ENCODE measurements at places on chromosomes 6 and 20. TPM values are rescaled to one million over a fixed set of nuclear protein-coding genes. Genes with fewer than 3 reads are reported as not detected.

DNA sequence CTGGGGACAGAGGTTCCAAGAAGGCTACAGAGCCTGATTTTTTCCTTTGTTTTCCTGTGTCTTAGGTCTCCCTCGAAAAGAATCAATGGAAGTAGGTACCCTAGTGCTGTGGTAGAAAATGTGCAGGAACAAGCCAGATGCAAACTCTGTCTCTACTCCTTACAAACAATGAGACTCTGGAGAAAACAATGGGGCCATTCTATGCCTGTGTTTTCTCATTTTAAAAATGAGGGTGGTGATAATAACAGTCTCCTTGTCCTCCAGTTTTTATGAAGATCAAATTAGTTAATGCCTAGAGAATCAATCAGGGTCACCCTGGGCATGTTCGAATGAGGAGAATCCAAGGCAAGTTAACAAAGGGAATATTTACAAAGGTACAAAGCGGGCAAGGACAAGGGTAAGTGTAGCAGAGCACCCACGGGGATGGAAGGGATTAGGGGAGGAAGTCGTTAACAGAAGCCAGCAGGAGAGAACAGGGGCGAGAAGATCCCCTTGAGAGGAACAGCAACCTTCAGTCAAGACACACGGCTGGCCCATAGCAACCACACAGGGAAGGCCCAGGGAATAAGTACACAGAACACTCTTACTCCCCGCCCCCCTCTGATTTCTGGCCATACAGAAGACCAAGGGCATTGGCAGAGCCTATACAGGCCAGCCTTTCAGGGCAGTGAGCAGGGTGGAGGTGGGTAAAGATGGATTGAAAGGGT, 342.8 kb downstream of the PTPRT start:
- no peak for DNase-seq

DNA sequence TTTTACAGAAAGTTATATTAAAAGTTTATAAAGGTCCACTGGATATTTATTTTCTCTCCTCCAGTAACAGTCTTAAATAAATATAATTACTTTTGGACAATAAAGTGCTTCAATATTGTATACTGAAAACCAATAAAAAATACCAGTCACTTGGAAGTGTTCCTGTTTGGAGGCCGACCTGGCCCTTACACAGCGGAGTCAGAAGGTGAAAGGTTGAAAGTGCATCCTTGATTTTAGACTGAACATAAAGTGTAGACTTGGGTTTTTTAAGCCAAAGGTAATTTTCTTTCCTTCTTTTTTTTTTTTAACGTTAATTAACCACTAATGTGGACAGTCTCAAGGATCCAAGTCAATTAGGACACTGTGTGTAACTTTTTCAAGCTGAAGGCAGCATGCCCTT, 152.3 kb upstream of the TBX18 start:
- DNase-seq: no peak

DNA sequence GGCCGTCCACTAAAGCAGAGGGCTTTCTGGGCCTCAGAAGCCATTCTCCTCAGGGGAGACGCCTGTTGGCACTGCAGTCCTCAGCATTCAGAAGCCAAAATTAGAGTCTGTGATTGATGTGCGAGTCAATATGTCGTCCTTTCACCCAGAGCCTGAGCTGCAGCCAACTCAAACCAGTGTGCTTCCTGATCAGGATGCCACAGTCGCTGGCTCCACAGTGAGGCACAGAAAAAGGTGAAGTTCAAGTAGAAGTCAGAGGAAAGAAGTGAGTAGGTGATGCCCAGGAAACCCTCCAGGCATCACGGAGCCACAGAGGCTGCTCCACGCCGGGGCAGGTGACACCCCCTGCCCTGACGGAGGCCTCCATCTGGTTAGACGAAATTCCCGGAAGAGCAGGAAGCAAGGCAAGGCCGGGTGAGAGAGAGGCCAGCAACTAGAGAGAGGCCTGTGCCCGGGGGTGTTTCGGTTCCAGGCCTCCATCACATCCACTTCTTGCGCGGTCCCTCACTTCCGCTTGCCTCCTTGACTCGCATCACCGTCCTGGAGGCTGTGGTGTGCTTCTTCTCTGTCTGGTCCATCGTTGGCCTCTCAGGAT, 177.7 kb upstream of the SNX9 start:
- DNase-seq: no peak

DNA sequence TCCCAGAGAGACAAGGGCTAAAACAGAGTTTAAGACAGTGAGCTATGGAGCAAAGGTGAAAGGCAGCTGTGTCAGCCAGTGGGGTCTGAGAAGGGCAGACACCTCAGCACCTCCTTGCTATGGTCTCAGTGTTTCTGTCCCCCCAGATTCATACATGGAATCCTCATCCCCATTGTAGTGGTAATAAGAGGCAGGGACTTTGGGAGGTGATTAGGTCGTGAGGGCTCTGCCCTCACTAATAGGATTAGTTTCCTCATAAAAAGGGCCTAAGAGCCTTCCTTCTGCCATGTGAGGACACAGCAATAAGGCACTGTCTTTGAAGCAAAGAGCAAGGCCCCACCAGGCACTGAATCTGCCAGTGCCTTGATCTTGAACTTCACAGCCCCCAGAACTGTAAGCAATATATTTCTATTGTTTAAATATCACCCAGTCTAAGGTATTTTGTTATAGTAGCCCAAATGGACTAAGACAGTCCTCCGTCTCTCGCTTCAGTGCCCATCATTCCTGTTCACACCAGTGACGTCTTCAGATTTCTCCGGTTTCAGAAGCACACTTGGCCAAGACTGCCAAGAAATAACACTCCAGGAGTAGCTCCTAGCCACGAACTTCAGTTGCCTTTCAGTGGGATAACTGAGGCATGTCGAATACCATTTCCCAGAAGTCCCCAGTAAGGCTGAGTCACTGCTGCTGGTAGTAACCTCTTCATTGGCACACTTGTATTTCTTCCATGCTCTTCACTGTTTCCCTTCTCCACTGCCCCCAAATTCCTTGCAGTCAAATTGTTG, 32.8 kb downstream of the SLC13A3 start:
- DNase-seq: no peak

The PNPLA1 gene
- polyA plus RNA-seq: not detected

The GPR63 gene
- polyA plus RNA-seq: 2.5 TPM

Measured in muscle of back (tissue), 13 donors.